ENCODE measurements at places on chromosomes 13 and 19.

- DNase-seq: no peak
- peaks cover 24% of the 10 kb centered on the region for H3K4me1 ChIP-seq
- H3K4me3 ChIP-seq: no peak overlapping the region
Measured at GRCh38 chr19:35144600-35145436, 1.8 kb downstream of the FXYD7 start.

GRCh38 chr13:52067237-52067636, 42.7 kb downstream of the UTP14C start:
- DNase-seq: no peak
- no peak overlapping the region for H3K27ac ChIP-seq
- H3K27me3 ChIP-seq: peaks cover 19% of the 10 kb centered on the region
- no peaks in the 10 kb centered on the region for H3K4me1 ChIP-seq
- peaks cover 8% of the 10 kb centered on the region for H3K36me3 ChIP-seq
- no peak overlapping the region for H3K4me3 ChIP-seq

DNA sequence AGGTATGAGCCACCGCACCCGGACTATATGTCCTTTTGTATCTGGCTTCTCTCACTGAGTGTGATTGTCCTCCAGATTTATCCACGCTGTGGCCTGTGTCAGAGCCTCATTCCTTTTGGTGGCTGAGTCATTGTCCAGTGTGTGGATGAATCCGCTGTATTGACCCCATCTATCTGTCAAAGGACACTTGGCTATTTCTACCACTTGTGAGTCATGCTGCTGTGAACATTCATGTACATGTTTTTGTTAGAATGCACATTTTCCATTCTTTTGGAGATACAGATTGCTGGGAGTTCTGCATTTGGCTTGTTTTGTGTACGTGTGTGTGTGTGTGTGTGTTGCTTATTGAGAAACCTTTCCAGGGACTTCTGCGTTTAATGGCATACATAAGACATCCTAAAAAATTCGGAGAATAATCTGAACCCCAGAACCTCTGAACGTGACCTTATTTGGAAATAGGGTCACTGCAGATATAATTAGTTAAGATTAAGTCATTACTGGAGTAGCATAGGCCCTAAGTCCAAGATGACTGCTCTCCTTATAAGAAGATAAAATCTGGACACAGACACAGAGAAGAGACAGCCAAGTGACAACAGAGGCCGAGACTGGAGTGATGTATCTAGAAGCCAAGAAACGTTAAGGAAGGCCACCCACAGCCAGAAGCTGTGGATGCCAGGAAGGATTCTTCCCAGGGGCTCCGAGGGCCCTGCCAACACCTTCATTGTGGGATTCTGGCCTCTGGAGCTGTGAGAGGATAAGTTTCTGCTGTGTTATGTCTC, 4.9 kb upstream of the GIPC3 start:
- H3K4me3 ChIP-seq: no peak overlapping the region
- no peaks in the 10 kb centered on the region for H3K27me3 ChIP-seq
- H3K4me1 ChIP-seq: peaks cover 2% of the 10 kb centered on the region
- no peak overlapping the region for H3K27ac ChIP-seq
- H3K36me3 ChIP-seq: no peaks in the 10 kb centered on the region

DNA sequence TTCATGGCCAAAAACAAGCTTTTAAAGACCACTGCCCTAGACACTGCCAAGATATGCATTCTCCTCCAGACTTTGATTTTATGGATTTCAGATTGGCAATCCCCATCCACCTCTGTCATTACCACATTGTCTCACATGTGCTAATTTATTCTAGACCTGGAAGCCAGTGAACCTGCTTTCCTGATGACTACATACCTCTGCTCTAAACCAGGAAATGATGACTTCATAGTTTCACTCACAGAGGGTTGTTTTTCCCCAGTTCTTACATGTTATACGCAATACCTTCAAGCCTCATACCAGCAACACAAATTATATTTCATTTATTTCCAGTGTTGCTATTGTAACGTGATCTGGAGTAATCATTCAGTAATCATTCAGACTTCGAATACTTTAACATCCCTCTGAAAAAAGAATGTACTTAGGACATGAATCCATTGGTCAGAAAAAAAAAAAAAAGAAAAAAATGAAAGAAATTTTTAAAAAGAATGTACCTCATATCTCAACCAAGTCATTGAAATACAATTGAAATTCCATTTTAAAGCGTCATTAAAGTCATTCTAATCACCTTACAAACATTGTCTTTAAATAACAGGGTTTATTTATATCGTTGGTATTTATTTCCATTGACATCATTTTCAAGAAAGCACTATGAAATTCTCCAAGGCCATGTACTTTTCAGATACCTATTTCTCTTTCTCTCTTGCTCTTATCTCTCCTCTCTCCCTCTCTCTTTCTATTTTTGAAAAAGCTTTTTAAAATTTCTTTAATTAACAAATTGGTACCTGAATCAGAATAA, 33.4 kb upstream of the KLF5 start:
- no peak overlapping the region for H3K27ac ChIP-seq
- H3K36me3 ChIP-seq: no peaks in the 10 kb centered on the region
- no peak for DNase-seq
- H3K27me3 ChIP-seq: no peaks in the 10 kb centered on the region
- no peaks in the 10 kb centered on the region for H3K4me1 ChIP-seq
- no peak overlapping the region for H3K4me3 ChIP-seq

DNA sequence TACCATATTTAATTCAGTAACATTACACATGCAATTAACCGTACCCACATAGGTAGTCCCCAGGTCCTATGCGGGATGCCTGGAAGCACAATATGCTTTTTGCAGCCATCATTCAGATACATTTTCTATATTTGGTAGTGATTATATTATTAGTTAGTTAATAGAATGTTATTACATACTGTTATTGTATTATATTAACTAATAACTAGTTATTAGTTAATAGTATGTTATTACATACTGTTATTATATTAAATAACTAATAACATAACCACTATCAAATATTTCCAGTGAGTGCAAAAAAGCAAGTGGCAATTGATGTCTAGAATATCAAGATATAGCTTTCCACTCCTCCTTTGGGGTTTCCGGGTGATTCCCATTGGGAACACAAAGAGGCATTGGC, 45.5 kb upstream of the CYP2A7 start:
- peaks cover 23% of the 10 kb centered on the region for H3K27me3 ChIP-seq
- no peaks in the 10 kb centered on the region for H3K36me3 ChIP-seq
- no peak overlapping the region for H3K4me3 ChIP-seq
- H3K27ac ChIP-seq: no peak overlapping the region
- H3K4me1 ChIP-seq: no peaks in the 10 kb centered on the region
- no peak for DNase-seq

GRCh38 chr19:11984986-11985385, 20.1 kb downstream of the ZNF763 start:
- no peaks in the 10 kb centered on the region for H3K36me3 ChIP-seq
- H3K27me3 ChIP-seq: no peaks in the 10 kb centered on the region
- no peak overlapping the region for H3K4me3 ChIP-seq
- DNase-seq: no peak
- H3K4me1 ChIP-seq: peaks cover 7% of the 10 kb centered on the region

DNA sequence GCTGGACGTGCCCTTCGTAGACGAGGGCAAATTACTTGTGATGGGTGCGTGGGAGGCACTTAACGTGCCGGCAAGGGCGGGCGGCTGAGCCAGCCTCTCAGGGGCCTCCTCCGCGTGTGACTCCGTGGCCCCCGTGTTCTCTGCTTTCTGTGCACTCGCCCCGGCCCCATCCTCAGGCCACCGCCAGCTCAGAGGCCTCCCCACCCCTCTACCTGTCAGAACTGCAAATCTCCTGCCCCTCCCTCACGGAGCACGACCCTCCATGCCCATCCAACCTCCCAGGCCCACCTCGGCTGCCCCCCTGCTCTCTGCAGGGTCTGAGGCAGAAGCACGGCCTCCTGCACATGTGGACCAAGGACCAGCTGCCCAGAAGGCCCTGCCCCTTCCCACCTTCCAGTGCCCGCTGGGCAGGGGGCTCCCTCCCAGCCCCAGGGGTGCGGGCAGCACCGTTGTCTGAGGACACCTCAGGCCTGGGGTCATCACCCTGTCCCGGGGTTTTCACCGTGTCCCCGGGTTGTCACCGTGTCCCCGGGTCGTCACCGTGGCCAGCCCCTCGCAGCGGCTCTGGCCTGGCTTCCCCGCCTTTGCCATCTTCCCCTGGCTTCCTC, 44.5 kb downstream of the TMEM255B start:
- DNase-seq: no peak
- H3K27ac ChIP-seq: no peak overlapping the region
- H3K4me3 ChIP-seq: no peak overlapping the region
- no peaks in the 10 kb centered on the region for H3K27me3 ChIP-seq
- H3K4me1 ChIP-seq: no peaks in the 10 kb centered on the region

GRCh38 chr19:14073261-14073924, 807 bp downstream of the MISP3 start:
- H3K27me3 ChIP-seq: no peaks in the 10 kb centered on the region
- peak overlapping the region; percentile 97 for H3K4me3 ChIP-seq
- H3K36me3 ChIP-seq: no peaks in the 10 kb centered on the region
- H3K4me1 ChIP-seq: peaks cover 17% of the 10 kb centered on the region

GRCh38 chr13:34419025-34419424, 523.0 kb upstream of the NBEA start:
- H3K4me1 ChIP-seq: no peaks in the 10 kb centered on the region
- H3K36me3 ChIP-seq: no peaks in the 10 kb centered on the region
- no peak for DNase-seq
- H3K27ac ChIP-seq: no peak overlapping the region
- no peak overlapping the region for H3K4me3 ChIP-seq

GRCh38 chr13:112064222-112064621, 2.7 kb upstream of the SOX1 start:
- no peak overlapping the region for H3K27ac ChIP-seq
- no peak for DNase-seq
- no peak overlapping the region for H3K4me3 ChIP-seq

- no peaks in the 10 kb centered on the region for H3K36me3 ChIP-seq
- peaks cover 42% of the 10 kb centered on the region for H3K27me3 ChIP-seq
- no peak overlapping the region for H3K4me3 ChIP-seq
- no peak for DNase-seq
Measured at GRCh38 chr19:15769586-15769985, 17.9 kb upstream of the OR10H5 start.

- DNase-seq: no peak
- peaks cover 52% of the 10 kb centered on the region for H3K4me1 ChIP-seq
- no peaks in the 10 kb centered on the region for H3K36me3 ChIP-seq
- H3K4me3 ChIP-seq: no peak overlapping the region
- H3K27ac ChIP-seq: no peak overlapping the region
Measured at GRCh38 chr19:45599286-45599685, 2.7 kb downstream of the GPR4 start.

GRCh38 chr13:92941167-92941566, 285.4 kb upstream of the GPC6 start:
- no peaks in the 10 kb centered on the region for H3K4me1 ChIP-seq
- H3K36me3 ChIP-seq: no peaks in the 10 kb centered on the region
- no peak overlapping the region for H3K4me3 ChIP-seq
- H3K27me3 ChIP-seq: no peaks in the 10 kb centered on the region

- no peaks in the 10 kb centered on the region for H3K27me3 ChIP-seq
- no peak overlapping the region for H3K27ac ChIP-seq
- no peaks in the 10 kb centered on the region for H3K36me3 ChIP-seq
- H3K4me3 ChIP-seq: no peak overlapping the region
- DNase-seq: no peak
- peaks cover 30% of the 10 kb centered on the region for H3K4me1 ChIP-seq
Measured at GRCh38 chr19:51110666-51110971, 2.4 kb upstream of the CTU1 start.

DNA sequence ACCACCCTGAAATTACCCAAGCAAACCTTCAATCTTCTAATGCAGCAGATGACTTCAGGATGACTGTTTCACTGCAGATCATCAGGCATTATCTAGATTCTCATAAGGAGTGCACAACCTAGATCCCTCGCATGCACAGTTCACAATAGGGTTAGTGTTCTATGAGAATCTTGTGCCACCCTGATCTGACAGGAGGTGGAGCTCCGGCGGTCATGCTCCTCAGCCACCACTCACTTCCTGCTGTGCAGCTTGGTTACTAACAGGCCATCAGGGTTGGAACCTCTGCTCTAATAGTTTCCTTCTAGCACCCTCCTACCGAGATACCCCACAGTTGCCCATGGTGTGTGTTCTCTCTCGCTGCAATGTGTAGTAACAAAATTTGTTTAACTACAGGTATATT, 442.8 kb downstream of the FGF14 start:
- no peaks in the 10 kb centered on the region for H3K36me3 ChIP-seq
- H3K27me3 ChIP-seq: peaks cover 11% of the 10 kb centered on the region
- no peak overlapping the region for H3K27ac ChIP-seq
- H3K4me1 ChIP-seq: peaks cover 3% of the 10 kb centered on the region
- DNase-seq: no peak

- DNase-seq: no peak
- no peaks in the 10 kb centered on the region for H3K27me3 ChIP-seq
- no peak overlapping the region for H3K27ac ChIP-seq
Measured at GRCh38 chr13:61029064-61029463, 386.6 kb downstream of the PCDH20 start.

DNA sequence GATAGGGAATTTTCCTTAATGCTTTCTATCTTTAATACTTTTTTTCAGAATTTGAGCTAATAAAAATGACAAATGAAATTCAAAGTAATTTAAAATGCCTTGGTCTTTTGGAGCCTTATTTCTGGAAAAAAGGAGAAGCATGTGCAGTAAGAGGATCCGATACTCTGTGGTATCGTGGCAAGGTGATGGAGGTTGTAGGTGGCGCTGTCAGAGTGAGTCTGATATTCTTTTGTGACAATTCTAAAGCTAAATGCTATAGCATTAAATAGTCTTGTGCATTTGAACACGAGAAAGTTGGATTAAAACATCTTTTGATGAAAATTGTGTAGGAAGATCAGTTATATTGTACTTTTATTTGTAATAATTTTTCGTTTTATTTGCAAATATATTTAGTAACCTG, 95.0 kb downstream of the RNF17 start:
- H3K4me1 ChIP-seq: no peaks in the 10 kb centered on the region
- no peak overlapping the region for H3K27ac ChIP-seq
- peaks cover 2% of the 10 kb centered on the region for H3K27me3 ChIP-seq

DNA sequence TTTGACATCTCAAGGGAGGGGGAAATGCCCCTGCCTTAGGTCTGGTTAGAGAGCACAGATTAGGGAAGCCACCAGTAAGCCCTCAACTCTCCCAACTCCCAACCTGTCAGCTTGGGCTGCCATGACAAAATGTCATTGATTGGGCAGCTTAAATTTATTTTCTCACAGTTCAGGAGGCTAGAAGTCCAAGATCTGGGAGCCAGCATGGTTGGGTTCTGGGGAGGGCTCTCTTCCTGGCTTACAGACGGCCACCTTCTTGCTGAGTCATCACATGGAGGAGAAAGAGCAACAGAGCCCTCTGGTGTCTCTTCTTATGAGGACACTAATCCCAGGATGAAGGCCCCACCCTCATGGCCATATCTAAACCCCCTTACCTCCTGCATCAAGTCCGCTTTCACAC, 24.2 kb downstream of the C19orf12 start:
- no peak overlapping the region for H3K27ac ChIP-seq
- H3K4me1 ChIP-seq: peaks cover 38% of the 10 kb centered on the region
- no peaks in the 10 kb centered on the region for H3K27me3 ChIP-seq
- peaks cover 5% of the 10 kb centered on the region for H3K36me3 ChIP-seq

- DNase-seq: peak; percentile 97
- no peaks in the 10 kb centered on the region for H3K27me3 ChIP-seq
- H3K36me3 ChIP-seq: peaks cover 17% of the 10 kb centered on the region
- H3K4me1 ChIP-seq: peaks cover 52% of the 10 kb centered on the region
Measured at GRCh38 chr19:43474986-43475705, 9.7 kb upstream of the LYPD3 start.
